Endothelial cell of umbilical vein (primary cell): ENCODE measurements at places on chromosomes 2 and 18. TPM values are rescaled to one million over a fixed set of nuclear protein-coding genes. Genes with fewer than 3 reads are reported as not detected.

DNA sequence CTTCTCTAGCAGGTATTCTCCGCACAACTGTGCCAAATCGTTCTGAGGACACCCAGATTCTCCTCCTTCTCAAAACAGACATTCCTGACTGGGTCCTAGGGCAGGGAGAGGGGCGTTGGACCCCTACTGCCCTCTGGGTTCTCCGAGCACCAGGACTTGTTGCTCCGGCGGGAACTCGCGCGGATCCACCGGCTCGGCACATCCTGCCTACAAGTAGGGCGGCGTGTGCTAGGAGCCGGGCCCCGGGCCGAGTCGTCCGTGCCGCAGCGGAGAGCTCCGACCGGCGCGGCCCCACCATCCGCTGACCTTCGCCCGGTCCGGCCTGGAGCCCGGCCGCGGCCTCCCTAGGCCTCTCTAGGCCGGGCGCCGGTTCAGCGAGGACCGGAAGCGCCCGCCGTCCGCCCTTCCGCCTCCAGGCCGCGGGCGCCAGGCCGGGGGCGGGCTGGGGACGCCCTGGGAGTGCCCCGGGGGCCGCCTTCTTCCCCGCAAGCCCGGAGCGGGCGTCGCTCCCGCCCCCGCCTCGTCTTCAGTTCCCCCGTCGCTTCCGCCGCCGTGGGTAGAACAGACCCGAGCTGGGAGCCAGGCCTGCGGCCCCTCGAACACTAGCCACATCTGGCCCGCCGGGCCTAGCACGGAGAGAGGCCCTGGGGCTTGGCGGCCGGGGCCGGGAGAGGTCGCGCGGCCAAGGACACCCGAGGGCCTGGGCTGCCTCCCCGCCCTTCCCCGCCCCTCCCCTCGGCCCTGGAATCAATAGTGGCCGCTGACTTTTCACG, 7.6 kb upstream of the ONECUT2 start:
- DNase-seq: no peak

GRCh38 chr2:228839421-228839876, 431.6 kb downstream of the PID1 start:
- DNase-seq: no peak

DNA sequence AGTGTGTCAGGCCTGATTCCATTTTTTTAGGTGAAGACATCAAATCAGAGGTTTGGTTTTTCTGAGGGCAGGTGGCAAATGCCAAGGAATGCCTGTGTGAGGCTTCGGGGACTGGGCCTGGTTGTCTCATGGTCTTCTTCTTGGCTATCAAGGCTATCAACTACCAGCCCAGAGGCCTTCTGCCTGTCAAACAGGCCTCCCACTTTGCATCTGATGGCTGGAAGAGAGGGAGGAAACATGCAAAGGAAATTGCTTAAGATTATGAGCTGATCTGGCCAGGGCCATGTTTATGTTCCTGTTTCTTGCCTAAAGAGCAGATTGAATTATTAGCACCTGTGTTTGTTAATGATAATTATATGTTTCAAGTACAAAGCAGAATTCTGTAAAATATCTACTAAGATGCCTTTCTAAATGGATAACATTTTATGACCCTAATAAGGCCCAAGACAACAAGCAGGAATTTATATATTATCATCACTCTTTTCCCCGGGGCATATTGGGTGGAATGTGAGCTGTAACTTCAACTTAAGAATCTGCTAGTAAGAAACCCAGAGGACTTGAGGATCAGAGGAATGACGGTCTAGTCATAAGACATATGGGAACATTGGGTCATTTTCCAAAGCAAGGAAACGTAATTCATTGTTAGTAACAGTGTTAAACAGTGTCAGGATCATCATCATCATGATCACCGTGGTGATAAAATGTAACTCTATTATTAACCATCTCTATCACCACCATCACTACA, 123.2 kb downstream of the LYPD6B start:
- DNase-seq: no peak

- no peak for DNase-seq
Measured at GRCh38 chr2:24107-24506, 22.2 kb downstream of the FAM110C start.

DNA sequence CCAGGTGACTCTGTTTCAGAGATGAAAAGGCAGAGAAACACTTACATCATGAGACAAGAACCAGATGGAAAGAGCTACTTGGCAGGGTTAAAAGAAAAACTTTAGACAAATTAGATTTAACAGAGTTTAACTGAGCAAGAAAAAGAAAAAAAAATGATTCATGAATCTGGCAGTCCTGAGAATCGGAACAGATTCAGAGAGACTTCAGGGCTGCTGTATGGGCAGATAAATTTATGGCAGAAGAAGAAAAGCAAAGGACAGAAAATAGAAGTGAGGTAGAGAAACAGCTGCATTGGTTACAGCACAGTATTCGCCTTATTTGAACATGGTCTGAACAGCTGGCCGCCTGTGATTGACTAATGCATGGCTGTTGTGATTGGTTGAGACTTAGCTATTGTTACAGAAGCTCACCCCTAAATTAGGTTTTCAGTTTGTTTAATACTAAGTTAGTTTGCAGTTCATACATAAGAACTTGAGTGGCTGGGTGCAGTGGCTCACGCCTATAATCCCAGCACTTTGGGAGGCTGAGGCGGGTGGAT, 43.0 kb upstream of the RHOB start:
- DNase-seq: no peak

DNA sequence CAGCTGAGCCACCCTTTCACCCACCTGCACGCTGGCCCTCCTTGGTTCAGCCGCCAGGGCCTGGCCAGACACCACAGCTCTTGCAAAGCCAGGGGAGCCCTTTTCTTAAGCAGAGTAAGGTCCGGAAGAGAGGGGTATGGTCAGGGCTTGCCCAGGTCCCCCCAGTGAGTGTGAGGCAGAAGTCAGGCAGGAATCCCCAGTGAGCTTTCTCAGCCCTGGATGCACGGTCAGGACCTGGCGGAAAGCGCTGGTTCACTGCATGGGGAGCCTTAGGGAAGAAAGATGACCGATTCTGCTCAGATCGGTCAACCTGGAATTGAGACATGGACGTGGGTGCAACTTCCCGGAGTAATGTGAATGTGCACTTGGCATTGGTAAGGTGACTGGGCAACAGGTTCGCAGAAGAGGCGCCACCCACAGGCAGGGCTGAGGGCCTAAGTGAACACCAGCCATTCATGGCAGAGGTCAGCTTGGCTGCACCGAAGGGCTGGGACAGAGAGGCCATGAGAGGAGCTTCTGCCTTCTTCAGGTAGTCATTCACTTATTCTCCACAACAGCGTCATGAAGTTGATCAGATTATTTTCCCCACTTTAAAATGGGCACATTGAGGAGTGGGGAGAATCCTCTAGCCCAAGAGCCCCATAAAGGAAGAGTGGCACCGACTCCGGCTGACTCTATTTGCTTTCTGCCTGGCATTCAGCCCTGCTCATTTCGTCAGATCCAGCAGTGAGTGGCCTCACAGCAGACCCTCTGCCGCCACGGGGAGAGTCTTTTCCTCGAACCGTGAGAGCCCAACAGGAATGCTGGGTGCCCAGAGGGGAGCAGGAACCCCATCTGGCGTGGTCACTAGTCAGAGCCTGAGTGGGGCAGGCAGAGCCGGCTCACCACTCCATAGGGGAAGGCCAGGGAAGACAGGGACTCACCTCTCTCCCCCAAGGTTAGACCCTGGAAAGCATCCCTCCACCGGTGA, 35.8 kb downstream of the SCTR start:
- DNase-seq: no peak

- no peak for DNase-seq
Measured at GRCh38 chr2:19785867-19786266, 115.9 kb downstream of the TTC32 start.

- no peak for DNase-seq
Measured at GRCh38 chr2:12661489-12661888, 55.2 kb upstream of the TRIB2 start.

DNA sequence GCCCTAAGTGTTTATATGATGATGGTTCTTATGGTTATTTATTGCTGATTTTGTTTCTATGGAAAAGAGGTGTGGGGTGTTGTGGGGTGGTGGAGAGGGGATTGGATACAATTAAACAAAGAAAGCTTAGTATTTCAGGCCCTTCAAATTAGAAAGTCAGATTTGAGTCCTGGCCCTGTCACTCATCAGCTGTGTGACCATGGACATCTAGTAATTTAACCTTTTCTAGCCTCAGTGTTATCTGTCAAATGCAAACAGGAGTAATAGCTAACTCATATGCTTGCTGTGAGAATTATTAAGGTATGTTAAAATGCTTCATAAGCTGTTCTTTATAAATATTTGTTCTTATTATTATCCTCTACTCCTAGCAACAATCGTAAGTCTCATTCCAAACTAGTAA, 2.1 kb upstream of the MEMO1 start:
- DNase-seq: no peak

DNA sequence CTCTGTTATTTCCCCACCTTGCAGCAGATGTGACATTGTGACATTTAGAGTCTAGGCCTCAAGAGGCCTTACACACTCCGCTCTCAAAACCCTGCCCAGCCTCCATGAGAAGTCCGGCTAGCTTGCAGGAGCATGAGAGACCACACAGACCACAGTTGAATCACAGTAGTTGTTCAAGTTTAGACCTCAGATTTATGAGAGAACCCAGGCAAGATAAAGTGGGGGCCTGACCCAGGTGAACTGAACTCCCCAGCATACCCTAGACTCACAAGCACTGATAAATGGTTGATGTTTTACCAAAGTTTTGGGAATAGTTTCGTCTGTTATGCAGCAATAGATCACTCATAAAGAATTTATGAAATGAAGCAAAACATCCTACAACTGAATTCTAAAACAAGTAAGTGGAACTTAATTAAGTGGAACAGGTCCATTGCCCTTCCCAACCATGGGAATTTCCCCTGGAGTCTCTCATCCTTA, 4.7 kb upstream of the STAT1 start:
- DNase-seq: no peak

GRCh38 chr2:103818176-103818575, 1035.7 kb upstream of the POU3F3 start:
- DNase-seq: no peak

DNA sequence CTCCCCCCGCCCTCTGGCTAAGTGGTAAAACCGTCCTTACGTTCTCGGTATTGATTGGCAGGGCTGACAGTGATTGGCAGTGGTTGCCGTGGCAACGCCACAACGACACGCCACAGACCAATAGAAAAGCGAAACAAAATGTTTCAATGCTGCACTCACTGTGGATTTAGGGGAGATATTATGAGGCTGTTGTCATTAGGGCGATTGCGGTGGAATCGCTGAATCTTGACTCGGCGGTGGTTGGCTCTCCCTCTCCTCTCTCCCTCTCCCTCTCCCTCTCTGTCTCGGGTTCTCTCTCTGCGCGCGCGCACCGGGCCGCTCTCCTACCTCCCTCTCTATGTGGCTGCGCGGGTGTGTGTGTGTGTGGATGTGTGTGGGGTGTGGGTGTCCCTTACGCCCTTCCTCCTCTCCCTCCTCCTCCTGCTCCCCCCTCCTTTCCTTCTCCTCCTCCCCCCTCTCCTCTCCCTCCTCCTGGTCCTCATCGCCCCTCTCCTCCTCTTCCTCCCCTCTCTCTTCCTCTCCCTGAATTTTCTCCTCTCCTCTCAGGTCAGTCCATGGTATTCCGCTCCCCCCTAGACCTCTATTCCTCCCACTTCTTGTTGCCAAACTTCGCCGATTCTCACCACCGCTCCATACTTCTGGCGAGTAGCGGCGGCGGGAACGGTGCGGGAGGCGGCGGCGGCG, at the start of gene SIX3:
Gene SIX3, plus strand, starts transcription at position 152 of the 684 bp plus-strand sequence. Its CDS starts 403 bp downstream, at position 555.
- DNase-seq: peak; percentile 37

- no peak for DNase-seq
Measured at GRCh38 chr2:208010506-208010905, 14.8 kb downstream of the PLEKHM3 start.

INO80C gene
- polyA plus RNA-seq: 41.4 and 43.4 TPM in 2 replicates

DLX1 gene
- 0.12 and 0.14 TPM in 2 replicates for polyA plus RNA-seq

PAX3 gene
- polyA plus RNA-seq: not detected in 2 replicates

CRIM1 gene
- 422 and 462 TPM in 2 replicates for polyA plus RNA-seq

MATN3 gene
- polyA plus RNA-seq: 1.4 and 1.8 TPM in 2 replicates
